ENCODE measurements at places on chromosomes 7 and 10.

GRCh38 chr7:42338231-42338915 is 101.4 kb upstream of the GLI3 start:
- no peak for DNase-seq

- DNase-seq: no peak
Observed at GRCh38 chr10:128007056-128007455, 100.2 kb downstream of the PTPRE start.

GRCh38 chr7:158611541-158611940 is 23.9 kb upstream of the PTPRN2 start:
- DNase-seq: no peak

GRCh38 chr10:100826983-100827818 is 81.8 kb downstream of the PAX2 start:
- no peak for DNase-seq

DNA sequence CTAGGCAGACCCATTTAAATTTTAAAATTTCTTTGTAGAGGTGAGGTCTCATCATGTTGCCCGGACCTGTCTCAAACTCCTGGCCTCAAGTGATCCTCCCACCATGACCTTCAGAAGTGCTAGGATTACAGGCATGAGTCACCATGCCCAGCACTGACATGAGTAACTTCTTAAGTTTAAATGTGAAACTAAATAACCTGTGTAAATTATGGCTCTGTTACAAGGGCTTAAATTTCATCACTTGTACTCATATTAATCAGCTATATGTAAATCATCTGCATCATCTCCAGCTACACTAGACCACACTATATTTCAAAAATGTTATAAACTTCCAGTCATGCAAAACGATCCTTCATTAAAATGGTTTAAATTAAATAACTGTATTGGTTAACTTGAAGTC is 56.1 kb downstream of the ATAD1 start:
- DNase-seq: no peak

- DNase-seq: no peak
Observed at GRCh38 chr7:142152076-142152475, 40.6 kb downstream of the MGAM2 start.
